ENCODE measurements at places on chromosomes 13 and 19. TPM values are rescaled to one million over a fixed set of nuclear protein-coding genes. Genes with fewer than 3 reads are reported as not detected.

BST2 gene
- 113 TPM for total RNA-seq

CCDC122 gene
- 1.1 TPM for total RNA-seq

PSG1 gene
- not detected for total RNA-seq

ZNF439 gene
- 28.2 TPM for total RNA-seq

OR7C1 gene
- total RNA-seq = not detected

PLIN4 gene
- total RNA-seq = 3.4 TPM

FFAR3 gene
- not detected for total RNA-seq

OVOL3 gene
- not detected for total RNA-seq

PPAN gene
- 14.6 TPM for total RNA-seq

GRCh38 chr19:52191951-52192350 lies 2.1 kb downstream of the PPP2R1A start:
- no peak for DNase-seq

DNA sequence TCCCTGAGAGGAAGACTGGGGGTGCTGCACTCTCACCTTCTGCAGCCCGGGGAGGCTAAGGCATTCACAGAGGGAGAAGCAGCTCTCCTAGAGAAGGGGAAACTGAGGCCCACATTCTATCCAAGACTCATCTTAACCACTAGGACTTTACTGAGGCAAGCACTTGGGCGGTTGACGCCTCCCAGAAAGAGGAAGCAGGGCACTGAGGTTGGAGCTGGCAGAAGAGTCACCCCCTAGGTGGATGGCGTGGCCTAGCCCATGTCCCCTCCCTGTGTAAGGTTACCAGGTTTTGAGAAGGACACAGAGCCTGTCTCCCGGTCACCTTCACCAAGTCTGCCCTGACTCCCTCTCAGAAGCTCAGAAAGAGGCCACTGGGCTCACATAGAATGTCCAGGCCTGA lies 2.7 kb downstream of the S1PR2 start:
- no peak for DNase-seq

DNA sequence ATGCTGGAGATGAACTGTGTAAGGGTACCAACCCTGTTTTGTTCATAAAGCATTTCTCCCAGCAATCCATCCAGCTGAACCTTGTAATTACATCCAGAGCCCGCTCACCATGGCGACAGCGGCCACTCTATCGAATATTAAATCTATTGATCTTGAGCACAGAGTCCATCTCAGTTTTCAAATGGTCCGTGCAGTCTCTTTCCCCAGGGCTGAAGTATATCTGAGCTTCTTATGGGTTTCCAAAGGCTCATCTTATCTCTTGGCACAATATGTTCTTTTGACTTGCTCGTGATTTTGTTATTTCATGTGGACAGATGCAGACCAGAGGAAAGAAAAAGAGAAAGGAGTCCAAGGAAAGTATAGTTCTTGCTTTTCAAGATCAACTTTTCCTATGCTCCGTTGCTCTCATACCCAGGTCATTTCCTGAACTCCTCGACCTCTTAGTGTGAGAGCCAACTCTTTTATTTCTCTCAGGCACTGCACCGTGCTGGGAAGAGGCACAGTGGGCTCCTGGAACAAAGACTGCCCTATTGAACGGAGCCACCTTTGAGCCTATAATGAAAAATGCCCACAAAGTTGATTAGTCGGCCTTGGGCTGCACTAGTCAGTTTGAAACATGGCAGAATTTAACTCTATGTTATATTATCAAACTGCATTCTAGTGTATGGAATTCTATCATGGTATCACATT lies 66.7 kb downstream of the RFC3 start:
- DNase-seq = no peak

DNA sequence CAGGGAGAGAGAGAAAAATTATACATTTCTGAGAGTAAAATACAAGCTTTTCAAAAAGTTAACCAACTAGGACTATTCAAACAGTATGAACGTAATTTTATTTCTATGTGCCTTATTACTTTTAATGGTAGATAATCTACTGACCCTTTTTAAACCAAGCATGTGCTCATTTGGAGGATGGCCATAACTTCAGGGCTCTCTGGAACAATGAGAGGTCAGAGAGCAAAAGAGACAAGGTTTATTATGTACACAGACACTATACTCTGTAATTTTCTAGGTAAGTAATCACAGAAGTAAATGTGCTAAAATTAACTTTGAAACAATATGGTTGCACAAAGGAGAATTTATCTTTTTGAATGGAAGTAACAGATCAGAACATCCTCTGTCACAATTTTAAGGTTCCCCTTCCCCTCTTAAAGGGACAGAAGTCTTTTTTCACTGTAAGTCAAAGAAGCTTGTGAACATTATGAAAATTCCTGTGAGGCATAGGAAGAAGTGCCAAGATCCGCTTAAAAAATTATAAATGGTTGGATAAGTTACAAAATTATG lies 1.0 kb downstream of the POSTN start:
- DNase-seq = no peak

DNA sequence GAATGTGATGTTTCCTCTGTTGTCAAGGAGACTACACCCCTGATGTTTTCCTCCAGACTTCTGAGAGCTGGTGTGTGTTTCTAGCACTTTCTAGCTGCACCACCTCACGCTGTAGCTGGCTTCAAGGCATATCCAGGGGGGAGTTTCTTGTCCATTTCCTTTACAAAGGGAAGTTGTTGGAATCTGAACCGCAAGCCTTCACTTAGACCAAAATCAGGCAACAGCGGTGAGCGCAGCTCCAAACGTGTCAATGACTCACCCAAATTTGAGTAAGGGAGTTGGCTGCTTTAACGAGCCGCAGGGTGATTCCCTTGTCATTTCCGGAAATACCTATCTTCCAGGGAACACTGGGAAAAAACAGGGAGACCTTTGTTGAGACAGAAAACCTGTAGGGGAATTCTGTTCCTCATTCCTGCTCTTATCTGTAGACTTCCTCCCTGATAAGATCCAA lies 2.5 kb downstream of the LDLR start:
- peak; percentile 57 for DNase-seq

DNA sequence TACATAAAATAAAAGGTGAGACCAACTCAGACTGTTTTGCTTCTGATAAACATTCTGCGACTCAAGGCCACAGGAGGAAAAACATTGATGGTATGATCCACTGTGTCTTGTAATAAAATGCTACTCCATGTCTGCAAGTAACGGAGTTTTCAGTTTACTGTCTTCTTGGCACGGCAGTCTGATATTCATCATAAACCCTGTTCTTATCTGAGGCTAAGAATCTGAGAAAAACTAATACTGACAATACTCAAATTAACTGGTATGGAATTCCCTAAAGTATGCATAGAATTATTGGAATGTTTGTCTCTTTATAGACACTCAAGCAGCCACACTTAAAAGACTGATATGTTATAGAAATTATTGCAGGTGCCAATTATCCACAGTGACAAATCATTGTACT lies 125.5 kb downstream of the TBC1D4 start:
- no peak for DNase-seq

- DNase-seq = no peak
Measured at GRCh38 chr19:46974181-46974580, 45.5 kb upstream of the NPAS1 start.

DNA sequence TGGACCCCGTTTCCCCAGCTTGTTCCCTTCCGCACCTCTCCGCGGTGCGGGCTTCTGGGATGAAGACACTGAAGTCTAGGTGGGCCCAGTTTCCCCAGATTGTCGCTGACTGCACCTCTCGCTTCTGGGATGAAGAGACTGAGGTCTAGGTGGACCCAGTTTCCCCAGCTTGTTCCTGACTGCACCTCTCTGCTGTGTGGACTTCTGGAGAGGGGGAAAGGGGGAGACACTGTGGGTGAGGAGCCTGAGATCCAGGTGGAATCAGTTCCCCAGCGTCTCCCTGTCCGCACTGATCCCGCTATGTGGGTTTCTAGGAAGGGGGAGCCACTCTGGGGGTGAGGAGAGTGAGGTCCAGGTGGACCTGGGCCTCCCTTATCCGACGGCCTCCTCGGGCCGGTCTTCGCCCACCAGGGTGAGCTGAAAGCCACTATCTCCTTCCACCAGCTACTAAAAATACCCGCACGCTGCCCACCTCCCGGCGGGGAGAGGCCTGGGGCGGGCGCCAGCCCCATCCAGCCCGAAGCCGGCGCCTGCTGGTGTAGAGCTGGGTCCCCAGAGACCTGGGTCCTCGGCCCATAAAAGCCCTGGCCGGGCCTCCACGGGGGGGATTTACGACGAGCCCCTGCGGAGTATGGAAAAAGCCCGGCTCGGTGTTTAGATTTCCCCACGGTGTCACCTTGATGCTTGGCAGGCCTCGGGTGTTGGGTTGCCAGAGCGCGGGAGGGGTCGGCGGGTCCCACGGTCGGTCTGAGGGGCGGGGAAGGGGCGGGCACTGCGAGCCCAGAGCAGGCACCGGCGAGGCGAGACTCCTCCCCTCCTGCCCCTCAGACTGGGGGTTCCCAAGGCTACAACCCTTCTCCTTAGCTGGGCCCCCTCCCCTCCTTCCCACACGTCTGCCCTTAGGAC lies 10.6 kb downstream of the FUT6 start:
- DNase-seq = no peak

- no peak for DNase-seq
Measured at GRCh38 chr19:38304866-38305429, 897 bp downstream of the C19orf33 start.

GRCh38 chr13:49789968-49790367 lies 2.5 kb downstream of the KPNA3 start:
- no peak for DNase-seq

DNA sequence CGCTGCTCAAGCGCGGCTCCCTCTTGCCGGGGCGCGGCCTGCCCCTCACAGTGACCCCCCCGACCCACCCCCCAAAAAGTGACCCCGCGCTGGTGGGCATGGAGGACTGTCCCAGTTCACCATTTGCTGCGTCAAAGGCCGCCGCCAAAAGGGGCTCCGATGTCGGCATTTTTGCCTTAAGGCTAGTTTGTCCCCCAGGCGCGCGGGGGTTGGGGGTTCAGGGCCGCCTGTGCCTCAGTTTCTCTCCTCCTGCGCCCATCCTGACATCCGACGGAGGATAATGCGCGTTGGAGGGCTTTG lies 17.1 kb downstream of the NFIX start:
- DNase-seq = no peak

GRCh38 chr13:80306337-80306972 lies 34.5 kb downstream of the SPRY2 start:
- no peak for DNase-seq

DNA sequence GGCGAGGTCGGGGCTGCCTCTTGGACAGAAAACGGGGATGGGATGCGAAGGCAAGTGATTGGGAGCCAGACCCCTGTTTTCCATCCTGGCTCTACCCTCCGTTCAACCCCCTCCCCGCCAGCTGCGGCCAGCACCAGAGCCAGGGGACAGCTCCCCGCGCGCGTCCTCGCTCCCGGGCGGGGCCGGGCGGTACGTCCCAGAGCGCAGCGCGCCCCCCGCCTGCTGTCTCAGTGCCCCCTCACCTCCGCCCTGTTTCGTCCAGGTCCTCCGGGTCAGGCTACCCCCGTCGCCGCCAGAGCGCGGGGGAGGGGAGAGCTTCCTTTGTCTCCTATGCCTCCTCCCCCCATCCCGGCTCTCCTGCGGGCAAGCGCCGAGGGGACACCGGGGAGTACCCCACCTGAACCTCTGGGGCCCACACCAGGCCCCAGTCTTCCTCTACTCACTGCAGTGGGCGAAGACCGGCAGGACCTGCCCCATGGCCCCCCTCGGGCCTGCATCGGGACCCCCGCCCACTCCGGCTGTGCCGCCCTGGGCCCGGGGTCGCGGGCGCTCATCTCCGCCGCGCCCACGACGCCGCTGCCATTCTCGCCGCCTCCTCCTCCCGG lies 396 bp downstream of the RTN2 start:
- no peak for DNase-seq

- no peak for DNase-seq
Measured at GRCh38 chr13:73059460-73060250, 850 bp downstream of the KLF5 start.

- DNase-seq = no peak
Measured at GRCh38 chr13:91295712-91296410, 51.6 kb upstream of the MIR17HG start.

- peak; percentile 16 for DNase-seq
Measured at GRCh38 chr19:34269968-34270621, 15.7 kb downstream of the GARRE1 start.

GRCh38 chr19:34350161-34350561 lies 14.8 kb upstream of the GPI start:
- DNase-seq = no peak

DNA sequence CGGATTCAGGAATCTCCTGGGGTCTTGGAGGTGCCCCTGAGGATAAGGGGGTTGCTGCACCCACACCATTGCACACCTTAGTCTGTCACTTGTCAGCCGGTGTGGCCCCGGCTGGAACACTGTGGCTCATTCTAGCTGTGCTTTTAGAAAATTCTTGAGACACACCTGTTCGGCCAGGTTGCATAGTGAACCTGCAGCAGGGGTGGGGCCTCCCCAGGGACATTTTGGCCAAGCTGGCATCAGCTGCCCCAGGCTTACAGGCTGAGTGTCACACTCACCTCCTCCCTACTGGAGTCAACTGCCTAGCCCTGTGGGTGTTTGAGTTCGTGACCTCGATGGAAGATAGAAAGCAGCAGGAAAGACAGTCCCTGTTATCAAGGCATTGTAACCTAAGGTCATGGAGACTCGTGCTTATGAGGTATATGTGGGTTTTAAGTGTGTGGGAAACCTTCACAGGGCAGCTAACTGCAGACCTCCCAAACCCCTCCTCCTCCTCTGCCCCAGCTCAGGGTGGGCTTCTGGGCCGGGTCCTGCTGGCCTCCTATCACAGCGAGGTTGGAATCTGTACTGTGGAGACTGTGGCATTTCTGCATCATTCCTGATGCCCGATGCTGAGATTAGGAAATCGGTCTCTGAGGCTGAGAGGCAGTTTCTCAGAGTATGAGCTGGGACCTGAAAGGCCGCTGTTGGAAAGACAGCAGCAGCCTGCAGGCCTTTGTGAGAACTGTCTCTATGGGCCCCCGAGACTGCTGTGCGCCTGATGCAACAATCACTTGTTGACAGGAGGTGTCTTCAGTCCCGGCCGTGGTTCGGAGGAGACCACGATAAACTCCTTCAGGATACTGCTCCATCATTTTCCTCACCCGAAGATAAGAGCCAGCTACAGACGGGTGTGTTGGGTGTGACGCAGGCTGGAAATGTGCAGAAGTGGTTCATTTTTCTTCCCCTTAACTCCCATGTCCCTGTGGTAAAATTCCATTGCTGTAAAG lies 72.2 kb downstream of the ATP11A start:
- no peak for DNase-seq

DNA sequence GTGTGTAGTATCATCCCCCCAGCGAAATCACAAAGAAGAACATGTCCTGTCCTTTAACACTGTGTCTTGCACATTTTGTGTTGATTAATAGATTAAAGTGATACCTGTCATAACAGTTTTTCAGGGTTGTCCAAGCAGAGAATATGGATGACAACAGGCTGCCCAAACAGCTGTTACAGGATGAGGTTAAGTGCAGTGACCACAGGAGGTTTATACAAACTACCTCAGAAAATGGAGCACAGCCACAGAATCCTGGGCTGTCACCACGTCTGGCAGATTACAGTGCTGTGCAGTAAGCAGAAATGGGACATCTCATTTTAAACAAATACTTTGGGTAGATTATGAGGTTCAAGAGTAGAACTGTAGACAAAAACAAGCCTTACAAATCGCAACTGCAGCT lies 575.6 kb downstream of the DCT start:
- DNase-seq = no peak

DNA sequence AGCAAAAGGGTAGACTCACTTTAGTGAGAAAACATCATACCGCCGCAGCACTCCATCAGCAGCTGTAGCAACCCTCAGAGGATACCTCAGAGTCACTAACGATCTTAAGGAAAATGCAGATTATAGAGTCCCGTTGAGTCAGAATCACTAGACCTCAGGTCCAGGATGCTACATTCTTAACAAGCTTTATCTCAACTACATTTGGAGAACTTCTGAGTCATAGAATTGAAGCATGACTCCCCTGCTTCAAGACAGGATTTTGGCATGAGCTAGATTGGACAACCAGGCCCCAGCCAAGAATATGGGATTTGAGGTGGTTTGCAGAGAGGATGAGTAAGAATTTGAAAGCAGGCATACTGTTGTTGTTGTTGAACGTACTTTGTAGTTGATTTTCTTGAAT lies 118.9 kb upstream of the UBL3 start:
- no peak for DNase-seq
